ENCODE measurements at places on chromosomes 1 and 21.

DNA sequence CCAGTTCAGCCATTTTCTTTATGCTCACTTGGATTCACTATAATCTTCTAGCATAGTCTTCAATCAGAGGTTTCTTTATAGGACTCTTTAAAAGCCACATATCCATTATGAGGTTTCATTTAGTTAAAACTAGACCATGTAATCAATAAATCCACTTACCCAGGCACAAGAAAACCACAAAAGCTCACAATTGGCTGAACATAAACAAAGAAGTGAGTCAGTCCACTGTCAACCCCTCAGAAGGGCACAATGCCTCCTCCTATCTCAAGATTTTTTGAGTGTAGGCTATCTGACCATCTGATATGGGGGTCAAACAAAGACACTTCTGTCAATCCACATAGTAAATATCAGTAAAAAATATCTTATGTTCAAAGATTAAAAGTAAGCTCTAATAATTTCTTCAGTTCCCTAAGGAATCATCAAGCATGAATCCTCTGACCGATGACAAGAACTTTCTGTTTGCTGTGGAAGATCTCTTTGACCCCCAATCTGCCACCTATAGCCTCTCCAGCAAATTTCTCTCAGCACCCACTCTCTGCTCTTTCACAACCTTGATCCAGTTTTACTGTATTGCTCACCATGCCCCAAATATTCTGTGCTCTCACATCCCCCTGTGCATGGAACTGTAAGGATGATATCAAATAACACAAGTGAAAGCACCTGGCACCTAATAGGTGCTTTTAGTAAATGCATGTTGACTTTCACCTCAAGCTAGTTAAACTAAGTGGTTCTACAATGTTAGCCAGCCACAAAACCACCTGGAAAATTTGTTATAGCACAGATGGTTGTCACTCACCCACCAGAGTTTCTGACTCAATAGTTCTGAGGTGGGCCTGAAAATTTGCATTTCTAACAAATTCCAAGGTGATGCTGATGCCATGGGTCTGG is 16.7 kb downstream of the RAB3B start:
- no peak for DNase-seq

GRCh38 chr1:43492826-43493225 is 37.9 kb upstream of the PTPRF start:
- no peak for DNase-seq

DNA sequence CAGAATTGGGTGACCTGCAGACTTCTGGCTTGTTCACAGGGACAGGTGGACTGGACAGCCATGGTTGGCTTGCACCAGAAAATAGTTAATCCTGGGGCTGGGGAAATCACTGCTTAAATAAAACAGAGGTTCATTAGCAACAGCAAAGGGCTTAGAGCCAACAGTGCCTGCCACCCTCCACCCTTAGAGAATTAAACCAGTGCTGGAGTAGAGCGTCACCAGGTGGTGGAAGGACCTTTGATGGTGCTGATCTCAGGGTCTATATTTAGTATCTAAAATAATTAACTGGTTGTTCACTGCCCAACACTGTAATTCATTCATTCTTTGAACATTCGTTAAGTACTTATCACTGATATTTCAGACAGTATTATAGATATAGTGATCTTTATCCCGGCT is 34.7 kb upstream of the PDE9A start:
- DNase-seq: no peak

DNA sequence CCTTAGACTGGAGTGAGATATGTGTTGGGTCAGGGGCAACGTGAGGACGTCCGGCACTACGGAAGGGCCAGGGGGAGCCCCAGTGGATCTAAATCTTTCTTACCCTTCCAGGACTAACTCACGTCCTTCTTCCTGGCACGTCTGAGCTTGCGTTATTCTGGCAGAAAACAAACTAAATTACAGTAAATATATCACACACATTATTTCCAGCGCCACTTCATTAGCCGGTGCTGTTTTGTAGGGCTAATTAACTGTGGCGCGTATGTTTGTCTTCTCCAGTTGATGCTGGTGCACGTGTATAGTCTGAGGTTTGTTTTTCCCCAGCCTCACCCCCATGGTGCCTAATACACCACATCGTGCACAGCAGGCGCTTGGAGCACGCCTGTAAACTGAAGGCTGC is 59.2 kb downstream of the TLR5 start:
- no peak for DNase-seq

GRCh38 chr1:147722124-147722523 is 38.3 kb downstream of the GJA5 start:
- DNase-seq: no peak

- DNase-seq: no peak
Observed at GRCh38 chr1:182587666-182588499, 1.2 kb downstream of the RNASEL start.

DNA sequence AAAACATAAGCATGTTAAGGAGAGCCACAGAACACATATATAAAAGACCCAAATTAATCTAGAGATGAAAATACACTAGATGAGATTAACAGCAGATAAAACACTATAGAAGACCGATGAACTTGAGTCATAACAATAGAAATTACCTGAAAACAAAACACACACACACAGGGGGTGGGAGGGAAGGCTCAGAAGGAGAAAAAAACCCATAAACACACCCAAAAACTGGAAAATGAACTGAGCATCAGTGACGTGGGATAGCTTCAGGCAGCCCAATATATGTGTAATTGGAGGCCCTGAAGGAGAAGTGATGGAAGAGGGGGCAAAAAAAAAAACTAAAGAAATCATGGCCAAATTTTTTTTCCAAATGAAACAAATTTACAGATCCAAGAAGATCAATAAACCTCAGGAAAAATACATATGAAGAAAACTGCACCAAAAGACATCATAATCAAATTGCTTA is 11.4 kb downstream of the ALDH9A1 start:
- no peak for DNase-seq

- DNase-seq: no peak
Observed at GRCh38 chr1:111471012-111471411, 2.8 kb upstream of the C1orf162 start.

DNA sequence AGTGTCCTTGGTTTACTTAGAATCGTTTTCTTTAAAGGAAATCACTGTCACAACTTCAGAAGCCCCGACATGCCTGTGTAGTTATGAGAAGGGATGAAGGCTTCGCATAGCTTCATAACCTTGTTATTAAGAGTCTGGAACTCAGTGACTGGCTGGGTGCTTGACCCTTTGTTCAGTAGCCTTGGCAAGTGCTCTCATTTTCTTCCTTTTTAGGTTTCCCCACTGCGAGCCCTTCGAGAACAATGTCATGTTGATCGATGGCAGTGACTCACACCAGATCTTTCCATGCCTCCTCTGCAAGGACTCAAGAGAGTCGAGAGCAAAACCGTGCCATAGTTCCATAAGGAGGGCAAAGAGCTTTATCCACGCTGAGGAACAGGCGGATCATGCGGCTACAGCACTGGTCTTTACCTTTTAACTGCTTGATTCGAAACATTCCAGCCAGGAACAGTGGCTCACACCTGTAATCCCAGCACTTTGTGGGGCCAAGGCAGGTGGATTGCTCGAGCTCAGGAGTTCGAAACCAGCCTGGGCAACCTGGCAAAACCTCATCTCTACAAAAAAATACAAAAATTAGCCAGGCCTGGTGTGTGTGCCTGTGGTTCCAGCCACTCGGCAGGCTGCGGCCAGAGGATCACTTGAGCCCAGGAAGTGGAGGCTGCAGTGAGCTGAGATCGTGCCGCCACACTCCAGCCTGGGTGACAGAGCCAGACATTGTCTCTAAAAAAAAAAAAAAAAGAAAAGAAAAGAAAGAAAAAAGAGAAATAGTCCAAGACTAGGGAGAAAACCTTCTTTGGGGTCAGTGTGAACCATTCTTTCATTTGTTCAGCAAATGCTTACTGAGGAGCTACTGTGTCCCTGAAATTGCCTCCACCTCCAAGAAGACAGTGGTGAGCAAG is 95.4 kb upstream of the ERRFI1 start:
- DNase-seq: no peak

- no peak for DNase-seq
Observed at GRCh38 chr1:245972476-245972875, 534.6 kb downstream of the SMYD3 start.

DNA sequence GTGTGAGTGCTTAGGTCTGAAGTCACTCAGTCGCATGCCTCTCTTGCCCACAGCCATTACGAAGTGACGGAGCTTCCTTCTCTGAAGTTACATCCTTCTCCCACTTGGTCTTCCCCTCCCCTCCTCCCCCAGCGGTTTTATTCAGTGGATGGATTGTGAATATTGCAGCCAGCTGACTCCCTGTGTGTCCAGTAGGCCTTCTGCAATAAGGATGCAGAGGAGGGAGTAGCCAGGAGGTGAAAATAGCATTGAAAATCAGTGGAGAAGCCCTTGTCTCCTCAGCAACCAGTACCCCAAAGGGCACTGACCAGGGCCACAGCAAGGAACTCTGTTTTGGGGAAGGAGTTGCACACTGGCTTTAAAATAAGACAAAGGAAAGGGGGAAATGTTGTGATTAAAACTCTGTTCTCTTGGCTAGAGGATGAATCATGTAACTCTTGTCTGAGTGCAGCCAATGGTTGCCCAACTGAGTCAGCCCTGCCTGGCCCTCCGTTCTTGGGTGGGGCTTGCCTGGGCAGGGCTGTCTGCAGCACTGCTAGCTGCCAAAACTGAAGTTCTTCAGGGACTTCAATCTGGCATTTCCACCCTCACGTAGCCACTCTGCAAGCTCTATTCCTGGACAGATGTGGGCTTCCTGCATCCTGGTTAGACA is 4.3 kb downstream of the S100A10 start:
- DNase-seq: no peak

DNA sequence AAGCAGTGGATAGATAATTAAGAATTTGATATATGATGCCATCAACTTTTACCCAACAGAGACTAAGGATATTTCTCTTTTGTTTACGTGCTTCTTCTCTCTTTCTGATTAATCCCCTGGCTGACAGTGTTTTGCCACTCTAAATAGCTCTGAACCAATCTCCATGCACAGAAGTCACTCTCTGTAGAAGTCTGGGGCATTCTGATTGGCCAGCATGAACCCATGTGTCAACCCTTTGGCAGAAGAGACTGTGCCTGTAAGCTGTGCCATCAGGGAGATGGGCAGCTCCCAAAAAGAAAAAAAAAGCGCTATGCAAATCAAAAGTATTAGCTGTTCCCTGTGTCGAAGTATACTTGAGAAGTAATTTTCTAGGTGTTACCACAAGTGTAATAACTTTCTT is 34.1 kb upstream of the NRIP1 start:
- no peak for DNase-seq

GRCh38 chr1:147238053-147238902 is 4.2 kb upstream of the CHD1L start:
- no peak for DNase-seq

DNA sequence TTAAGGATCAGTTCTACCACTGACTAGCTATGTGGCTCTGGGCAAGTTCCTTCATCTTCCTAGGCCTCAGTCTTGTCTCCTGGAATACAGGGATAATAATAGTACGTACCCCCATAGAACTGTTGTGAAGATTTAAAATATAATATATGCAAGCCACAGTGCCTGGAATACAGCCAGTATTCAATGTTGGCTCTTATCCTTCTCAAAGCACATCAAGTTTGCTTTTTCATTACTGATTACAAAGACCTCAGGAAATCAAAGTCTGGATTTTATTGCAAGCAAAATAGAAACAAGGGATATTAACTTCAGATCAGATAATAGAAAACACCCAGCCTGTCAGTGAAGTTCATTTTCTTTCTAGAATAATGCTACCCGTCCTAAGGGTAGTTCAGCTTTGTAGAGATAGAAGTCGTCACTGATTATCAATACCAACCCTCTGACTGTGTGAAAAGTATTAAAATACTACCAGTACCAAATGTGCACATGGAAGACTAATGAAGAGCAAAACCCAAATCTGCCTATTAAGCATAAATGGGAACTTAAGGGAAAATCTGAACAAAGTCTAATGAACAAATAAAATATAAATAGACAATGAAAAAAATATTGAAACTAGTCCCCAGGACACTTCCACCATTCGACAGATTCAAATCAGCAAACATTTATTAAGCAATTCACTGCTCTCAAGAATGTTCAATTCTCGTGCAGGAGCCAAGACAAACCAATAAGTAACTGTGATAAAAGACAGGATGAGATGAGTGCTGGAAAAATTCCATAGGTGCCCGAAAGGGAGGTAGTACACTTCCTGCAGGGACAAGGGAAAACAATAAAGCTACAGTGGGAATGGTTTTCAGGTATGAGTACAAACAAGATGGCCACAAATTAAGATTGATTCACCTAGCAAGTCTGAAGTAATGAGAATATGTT is 206.2 kb downstream of the SMYD3 start:
- DNase-seq: no peak

DNA sequence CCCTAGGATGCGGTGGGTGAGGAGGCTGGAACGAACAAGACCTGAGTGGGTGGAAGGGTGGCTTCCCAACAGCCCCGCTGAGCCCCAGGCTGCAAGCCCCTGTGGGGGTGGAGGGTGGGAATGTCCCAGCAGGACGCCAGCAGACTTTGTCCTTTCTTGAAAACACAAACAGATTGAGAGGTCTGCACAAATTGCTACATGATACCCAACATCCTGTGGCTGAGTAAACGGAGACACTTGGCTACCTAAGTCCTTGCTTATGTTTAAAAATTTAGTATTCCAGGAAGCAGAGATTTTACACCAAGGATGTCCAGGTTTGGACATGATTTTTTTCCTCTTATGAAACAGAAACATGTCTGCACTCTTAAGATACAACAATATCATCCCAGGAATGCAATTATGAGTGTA is 11.8 kb upstream of the F3 start:
- no peak for DNase-seq

GRCh38 chr1:168379104-168379860 is 98.6 kb downstream of the TBX19 start:
- no peak for DNase-seq

DNA sequence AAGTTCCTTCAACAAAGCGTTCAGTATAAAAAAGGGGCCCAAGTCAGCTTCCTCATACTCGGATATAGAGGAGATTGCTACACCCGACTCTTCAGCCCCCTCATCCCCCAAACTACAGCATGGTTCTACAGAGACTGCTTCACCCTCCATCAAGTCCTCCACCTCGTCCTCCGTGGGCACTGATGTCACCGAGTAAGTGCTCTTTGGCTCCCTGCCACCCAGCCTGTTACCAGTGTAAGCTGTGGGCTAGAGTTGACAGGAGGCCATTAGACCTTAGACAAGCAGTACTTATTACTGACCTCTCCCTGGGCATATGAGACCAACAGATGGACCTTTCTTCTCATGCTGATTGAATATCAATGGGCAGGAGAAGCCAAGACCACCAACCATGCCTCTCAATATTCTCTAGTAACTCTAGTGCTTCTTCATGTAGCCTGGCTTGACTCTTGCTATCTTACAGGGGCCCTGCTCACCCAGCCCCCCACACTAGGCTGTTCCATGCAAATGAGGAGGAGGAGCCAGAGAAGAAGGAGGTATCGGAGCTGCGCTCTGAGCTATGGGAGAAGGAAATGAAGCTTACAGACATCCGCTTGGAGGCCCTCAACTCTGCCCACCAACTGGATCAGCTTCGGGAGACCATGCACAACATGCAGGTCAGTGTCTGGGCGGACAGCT is 20.9 kb upstream of the IPO9 start:
- DNase-seq: no peak

Measured in stimulated activated CD8-positive, alpha-beta memory T cell treated with anti-CD3 and anti-CD28 coated beads, Interleukin-4, amount 100 ng/mL, for 4 hours (primary cell).